ENCODE measurements at places on chromosomes 1 and 21. TPM values are rescaled to one million over a fixed set of nuclear protein-coding genes. Genes with fewer than 3 reads are reported as not detected.
A peak's percentile ranks its signal among the peaks of the same experiment; 100 is the strongest.

The GCSAML gene
- total RNA-seq: not detected

DNA sequence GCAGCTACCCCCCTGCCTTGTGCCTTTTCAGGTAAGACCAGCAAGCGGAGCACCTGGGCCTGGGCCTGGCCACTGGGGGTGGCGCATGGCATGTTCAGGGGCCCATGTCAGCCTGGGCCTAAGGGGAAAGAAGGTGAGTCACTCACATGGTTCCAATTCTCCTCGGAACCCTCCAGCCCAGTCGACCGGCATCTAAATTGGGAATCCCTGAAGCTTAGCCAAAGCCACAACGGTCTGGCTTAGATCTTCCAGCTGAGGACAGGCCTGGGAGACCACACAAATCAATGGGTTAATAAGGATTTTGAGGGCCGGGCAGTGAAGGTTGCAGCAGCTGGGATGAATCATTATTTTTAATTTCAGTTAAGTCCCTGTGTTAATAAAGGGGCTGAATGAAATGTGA lies 145.1 kb upstream of the SMYD2 start:
- DNase-seq: peak; percentile 47

- no peak for DNase-seq
These were observed 115.1 kb downstream of the PLXNA2 start for GRCh38 chr1:208129060-208129459.

DNA sequence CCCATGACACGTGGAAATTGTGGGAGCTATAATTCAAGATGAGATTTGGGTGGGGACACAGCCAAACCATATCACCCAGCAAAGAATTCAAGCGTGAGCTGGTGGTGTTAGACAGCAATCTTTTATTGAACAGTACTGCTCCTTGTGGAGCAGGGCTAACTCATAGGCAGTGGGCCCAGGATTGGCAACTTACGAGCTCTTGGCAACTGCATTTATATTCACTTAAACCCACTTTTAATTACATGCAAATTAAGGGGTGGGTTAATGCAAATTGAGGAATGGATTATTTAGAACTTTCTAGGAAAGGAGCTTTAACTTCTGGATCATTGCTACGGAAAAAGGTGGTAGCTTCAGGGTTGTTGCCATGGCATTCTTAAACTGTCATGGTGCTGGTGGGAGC lies 135.6 kb upstream of the KAZN start:
- no peak for DNase-seq

- no peak for DNase-seq
These were observed 54.1 kb upstream of the CFAP298 start for GRCh38 chr21:32666258-32666657.

- no peak for DNase-seq
These were observed 14.7 kb upstream of the AHCYL1 start for GRCh38 chr1:109969907-109970306.

GRCh38 chr21:25565272-25566211 lies 41.7 kb downstream of the MRPL39 start:
- DNase-seq: no peak

The KIF14 gene
- 18.2 TPM for total RNA-seq

DNA sequence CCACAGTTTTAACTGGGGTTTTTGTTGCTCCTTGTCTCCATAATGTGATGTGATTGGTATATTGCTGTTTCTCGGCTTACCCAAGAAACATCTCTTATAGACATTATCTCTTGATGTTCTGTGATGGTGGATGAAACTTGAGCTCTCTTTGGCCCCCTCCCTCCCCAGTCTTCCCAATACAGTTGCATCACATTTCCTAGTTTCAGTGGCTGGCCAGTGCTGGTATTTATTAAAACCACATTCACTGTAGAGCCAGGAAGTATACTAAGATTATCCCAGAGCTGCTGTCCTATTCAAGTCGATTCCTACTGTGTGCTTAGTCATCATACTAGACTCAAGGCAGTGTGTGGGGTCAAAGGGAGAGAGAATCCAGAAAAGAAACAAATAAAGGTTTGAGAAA lies 244.4 kb downstream of the KAZN start:
- DNase-seq: no peak

DNA sequence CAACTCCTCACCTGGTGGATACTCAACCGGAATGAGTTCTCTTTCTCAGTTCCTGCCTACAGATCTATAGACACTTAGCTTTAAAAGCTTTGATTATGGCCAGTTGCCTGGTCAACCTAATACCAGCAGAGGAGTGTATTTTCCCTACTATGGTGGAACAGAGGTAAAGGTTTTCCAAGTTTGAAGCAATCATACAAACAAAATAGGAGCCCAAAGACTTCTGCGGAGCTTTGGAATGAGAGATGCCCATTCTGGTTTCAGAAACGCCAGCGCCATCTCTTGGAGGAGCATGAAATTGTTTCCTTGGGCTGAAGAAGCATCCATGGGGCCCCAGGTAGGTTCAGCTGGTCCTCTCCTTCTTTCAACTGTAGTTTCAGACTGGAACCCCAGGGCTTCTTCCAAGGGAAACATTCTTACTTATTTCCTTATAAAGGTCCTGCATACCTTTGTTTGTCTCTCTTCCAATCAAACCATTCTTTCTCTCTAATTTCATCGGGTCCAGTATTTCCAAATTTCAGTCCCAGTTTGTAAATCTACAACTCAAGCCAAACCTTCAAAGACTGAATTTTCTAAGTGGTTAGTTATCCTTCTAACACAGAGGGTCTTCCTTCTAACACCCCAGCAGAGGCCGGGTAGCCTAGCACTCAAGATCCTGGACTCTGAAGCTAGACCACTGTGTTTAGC lies 95.9 kb downstream of the KCNJ15 start:
- peak; percentile 66 for DNase-seq

- DNase-seq: no peak
These were observed 4.5 kb upstream of the PRAMEF12 start for GRCh38 chr1:12769031-12769430.

DNA sequence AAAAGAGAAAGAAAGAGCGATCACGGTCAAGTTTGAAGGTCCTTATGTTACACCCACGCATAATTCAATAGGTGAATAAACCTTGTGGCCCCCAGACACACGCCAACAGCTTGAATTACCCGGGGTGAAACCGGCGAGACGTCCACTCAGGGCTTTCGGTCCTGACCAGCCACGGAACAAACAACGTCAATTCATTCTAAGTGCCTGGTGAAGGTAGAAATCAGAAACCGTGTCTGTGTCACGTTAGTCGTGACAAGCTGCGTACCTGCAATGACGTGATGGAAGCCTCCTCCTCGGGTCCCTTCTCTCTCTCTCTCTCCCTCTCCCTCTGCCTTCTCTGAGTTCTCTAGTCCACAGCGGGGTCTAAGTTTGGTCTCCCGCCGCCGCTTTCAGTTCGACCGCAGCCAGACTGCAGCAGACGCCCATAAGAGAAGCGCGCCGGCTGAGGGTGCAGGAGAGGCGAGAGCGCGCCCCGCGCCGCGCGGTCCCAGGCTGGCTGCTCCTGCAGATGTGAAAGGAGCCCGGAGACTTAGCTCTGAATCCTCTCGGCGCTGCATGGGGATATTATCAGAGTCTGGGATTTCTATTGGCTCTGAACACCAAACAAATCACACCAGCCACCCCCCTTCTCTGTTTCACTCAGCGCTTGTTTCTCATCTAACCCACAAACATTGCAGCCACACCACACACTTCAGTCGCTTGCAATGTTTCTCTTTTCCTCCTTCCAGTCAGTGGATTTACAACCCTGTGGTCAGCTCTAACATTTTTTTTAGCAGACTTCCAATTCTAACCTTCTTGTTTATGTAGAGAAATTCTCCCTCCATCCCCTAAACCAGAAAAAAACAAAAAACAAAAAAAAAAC lies at the start of gene GREM2:
Gene GREM2 (minus strand): TSS at position 537 of the 862 bp plus-strand sequence. CDS start 118,680 bp downstream, outside the sequence.
- peak; percentile 74 for DNase-seq

GRCh38 chr1:5151511-5151910 lies 497.1 kb downstream of the AJAP1 start:
- DNase-seq: no peak

The CASZ1 gene
- 2.3 TPM for total RNA-seq

The AMY1C gene
- total RNA-seq: not detected

DNA sequence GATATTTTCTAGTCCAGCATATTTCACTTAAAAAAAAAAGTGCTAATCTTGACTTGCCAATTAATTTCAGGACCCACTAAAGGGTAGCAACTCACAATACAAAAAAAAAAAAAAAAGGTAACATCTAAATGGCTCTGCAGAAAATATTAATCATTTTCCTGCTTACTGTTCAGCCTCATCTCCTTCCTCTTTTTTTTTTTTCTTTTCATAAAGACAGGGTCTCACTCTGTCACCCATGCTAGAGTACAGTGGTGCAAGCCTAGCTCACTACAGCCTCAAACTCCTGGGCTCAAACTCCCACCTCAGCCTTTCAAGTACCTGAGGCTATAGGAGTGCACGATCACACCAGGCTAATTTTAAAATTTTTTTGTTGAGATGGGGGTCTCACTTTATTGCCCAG lies 30.4 kb downstream of the TTC13 start:
- DNase-seq: no peak

The DPH2 gene
- 74.4 TPM for total RNA-seq

- no peak for DNase-seq
These were observed 12.5 kb downstream of the RGS8 start for GRCh38 chr1:182671750-182672486.

GRCh38 chr1:55064071-55064581 lies 24.8 kb downstream of the PCSK9 start:
- DNase-seq: peak; percentile 34

DNA sequence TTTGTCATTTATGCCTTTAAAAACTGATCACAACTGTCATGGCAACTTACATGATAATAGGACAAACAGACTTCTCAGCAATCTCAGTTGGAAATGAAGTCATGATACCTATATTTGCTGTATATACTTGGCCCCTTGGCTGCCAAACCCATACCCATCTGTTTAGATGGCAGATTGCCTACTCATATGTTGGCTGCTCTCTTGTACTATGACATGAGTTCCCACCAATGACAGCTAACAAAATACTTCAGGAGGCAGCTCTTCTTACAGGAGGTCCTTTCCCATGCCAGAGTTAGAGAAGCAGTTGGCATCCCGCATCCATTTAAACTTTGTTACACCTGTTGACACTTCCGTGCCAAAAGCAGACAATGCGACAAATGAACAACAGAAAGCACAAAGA lies 603.1 kb upstream of the ADGRL2 start:
- no peak for DNase-seq

GRCh38 chr1:156896490-156897033 lies 3.0 kb downstream of the PEAR1 start:
- peak; percentile 54 for DNase-seq

DNA sequence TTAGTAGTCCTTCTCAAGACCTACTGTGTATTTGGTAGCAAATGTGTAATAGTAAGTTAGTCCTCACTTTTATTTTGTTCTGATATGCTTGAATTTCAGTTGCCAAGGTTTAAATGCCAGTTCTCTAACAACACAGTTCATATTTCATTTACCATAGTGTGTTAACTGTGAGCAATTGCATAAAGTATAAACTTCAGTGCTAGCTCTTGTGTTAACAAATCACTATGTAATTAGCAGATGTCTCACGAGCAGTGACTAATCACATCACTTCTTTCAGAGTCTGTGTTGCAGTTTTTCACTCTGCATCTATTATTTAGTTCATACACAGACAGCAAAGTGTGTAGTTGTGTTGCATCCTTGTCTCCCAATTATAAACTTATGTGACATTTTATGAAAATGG lies 47.8 kb downstream of the ZMYM4 start:
- DNase-seq: no peak
